ENCODE measurements at places on chromosomes 6 and 20. TPM values are rescaled to one million over a fixed set of nuclear protein-coding genes. Genes with fewer than 3 reads are reported as not detected.

GRCh38 chr6:133740816-133741215 lies 148.1 kb upstream of the TCF21 start:
- H3K27ac ChIP-seq = no peak overlapping the region
- H3K36me3 ChIP-seq = peaks cover 5% of the 10 kb centered on the region
- peaks cover 13% of the 10 kb centered on the region for H3K4me1 ChIP-seq
- no peak for DNase-seq
- no peaks in the 10 kb centered on the region for H3K27me3 ChIP-seq
- no peak overlapping the region for H3K4me3 ChIP-seq

Gene CRIP3
- not detected for total RNA-seq

- H3K27me3 ChIP-seq = peaks cover 51% of the 10 kb centered on the region
- H3K4me1 ChIP-seq = no peaks in the 10 kb centered on the region
- no peaks in the 10 kb centered on the region for H3K36me3 ChIP-seq
- H3K4me3 ChIP-seq = no peak overlapping the region
Observed at GRCh38 chr6:71088166-71088565, 131.3 kb upstream of the B3GAT2 start.

GRCh38 chr6:154458565-154459470 lies 51.7 kb downstream of the CNKSR3 start:
- peaks cover 33% of the 10 kb centered on the region for H3K4me1 ChIP-seq
- no peak for DNase-seq
- H3K4me3 ChIP-seq = no peak overlapping the region
- no peaks in the 10 kb centered on the region for H3K27me3 ChIP-seq
- H3K27ac ChIP-seq = peak overlapping the region; percentile 89

Gene HTR1E
- total RNA-seq = not detected

DNA sequence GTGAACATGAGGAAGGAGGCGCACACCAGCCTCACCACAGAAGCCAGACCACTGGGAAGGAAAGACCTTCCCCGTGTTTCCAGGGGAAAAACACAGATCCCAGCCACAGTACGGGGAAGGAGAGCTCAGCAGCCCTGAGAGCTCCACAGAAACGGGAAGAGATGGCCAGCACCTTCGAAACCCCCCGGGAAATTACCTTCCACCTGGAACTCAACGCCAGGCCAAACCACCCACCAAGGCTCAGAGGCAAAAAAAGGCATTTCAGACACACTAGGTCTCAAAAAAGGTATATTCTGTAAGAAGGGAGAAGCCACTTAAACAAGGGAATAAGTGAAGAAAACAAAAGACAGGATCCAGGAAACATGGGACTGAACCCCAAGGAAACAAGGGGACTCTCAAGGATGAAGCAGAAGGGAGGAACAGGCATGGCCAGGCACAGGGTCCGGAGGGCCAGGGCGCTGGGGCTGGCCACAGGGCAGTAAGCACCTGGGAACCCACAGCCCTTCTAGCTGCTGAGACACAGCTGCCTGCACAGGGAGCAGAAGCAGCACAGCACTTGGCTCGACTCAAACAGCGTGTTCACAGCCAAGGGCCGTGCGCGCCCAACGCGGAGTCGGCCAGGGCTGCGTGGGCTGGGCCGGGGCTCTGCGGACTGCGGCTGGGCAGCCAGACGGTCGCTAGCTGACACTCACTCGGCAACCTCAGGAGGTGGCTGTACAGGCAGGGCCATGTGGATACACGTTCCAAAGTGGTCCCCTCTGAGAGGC lies 44.6 kb downstream of the TAF4 start:
- DNase-seq = no peak
- no peak overlapping the region for H3K27ac ChIP-seq
- H3K27me3 ChIP-seq = no peaks in the 10 kb centered on the region
- H3K4me3 ChIP-seq = no peak overlapping the region
- H3K4me1 ChIP-seq = no peaks in the 10 kb centered on the region

Gene HLA-DRB5
- total RNA-seq = not detected

GRCh38 chr6:130593200-130593599 lies 227.4 kb downstream of the TMEM200A start:
- H3K4me1 ChIP-seq = no peaks in the 10 kb centered on the region
- no peaks in the 10 kb centered on the region for H3K36me3 ChIP-seq
- DNase-seq = no peak
- H3K4me3 ChIP-seq = no peak overlapping the region
- no peak overlapping the region for H3K27ac ChIP-seq
- no peaks in the 10 kb centered on the region for H3K27me3 ChIP-seq

- H3K4me1 ChIP-seq = no peaks in the 10 kb centered on the region
- peaks cover 6% of the 10 kb centered on the region for H3K36me3 ChIP-seq
- DNase-seq = peak; percentile 51
- H3K27me3 ChIP-seq = peaks cover 13% of the 10 kb centered on the region
- no peak overlapping the region for H3K27ac ChIP-seq
Observed at GRCh38 chr20:36214684-36215256, 21.5 kb upstream of the AAR2 start.

GRCh38 chr6:15484140-15484539 lies 178.7 kb downstream of the DTNBP1 start:
- H3K27me3 ChIP-seq = no peaks in the 10 kb centered on the region
- H3K4me3 ChIP-seq = no peak overlapping the region
- peaks cover 28% of the 10 kb centered on the region for H3K4me1 ChIP-seq
- no peak overlapping the region for H3K27ac ChIP-seq
- no peak for DNase-seq
- H3K36me3 ChIP-seq = peaks cover 21% of the 10 kb centered on the region

DNA sequence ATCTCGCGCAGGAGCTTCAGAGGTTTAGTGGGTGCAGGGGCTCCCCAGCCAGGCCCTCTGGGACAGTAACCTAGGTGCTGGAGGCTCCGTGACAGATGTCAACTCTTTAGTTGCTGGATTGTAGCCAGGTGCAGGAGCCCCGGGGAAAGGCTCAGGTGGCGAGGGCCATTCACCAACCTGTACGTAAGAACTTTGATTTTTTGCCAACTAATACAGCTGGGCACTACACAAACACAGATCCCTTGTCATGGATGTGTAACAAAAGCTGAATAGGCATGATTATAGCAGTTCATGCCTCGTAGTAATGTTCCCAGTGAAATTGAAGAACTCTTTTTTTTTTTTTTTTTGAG lies 82.6 kb downstream of the CDC5L start:
- no peak overlapping the region for H3K4me3 ChIP-seq
- no peak overlapping the region for H3K27ac ChIP-seq
- DNase-seq = no peak
- no peaks in the 10 kb centered on the region for H3K27me3 ChIP-seq

DNA sequence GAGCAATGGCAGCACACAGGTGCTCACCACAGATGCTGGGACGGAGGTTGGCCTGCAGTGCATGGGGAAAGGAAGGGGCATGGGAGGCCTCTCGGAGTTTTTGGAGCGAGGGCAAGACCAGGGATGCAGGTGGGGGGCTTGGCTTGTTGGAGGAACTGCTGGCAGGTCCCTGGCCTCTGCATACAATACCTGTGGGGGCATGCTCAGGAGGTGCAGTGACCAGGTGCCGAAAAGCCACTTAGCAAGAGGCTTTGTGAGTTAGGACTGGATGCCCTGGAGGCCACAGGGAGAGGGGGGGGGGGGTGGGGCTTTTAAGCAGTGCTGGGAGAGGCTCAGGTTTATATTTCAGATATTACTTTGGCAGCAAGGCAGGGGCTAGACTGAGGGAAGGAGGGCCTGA lies 142.7 kb downstream of the F13A1 start:
- no peak for DNase-seq
- H3K36me3 ChIP-seq = no peaks in the 10 kb centered on the region
- H3K4me3 ChIP-seq = no peak overlapping the region
- H3K27ac ChIP-seq = no peak overlapping the region
- H3K4me1 ChIP-seq = no peaks in the 10 kb centered on the region
- peaks cover 10% of the 10 kb centered on the region for H3K27me3 ChIP-seq

- peaks cover 6% of the 10 kb centered on the region for H3K4me1 ChIP-seq
- no peaks in the 10 kb centered on the region for H3K27me3 ChIP-seq
- no peak overlapping the region for H3K4me3 ChIP-seq
- no peak overlapping the region for H3K27ac ChIP-seq
- no peaks in the 10 kb centered on the region for H3K36me3 ChIP-seq
- DNase-seq = peak; percentile 34
Observed at GRCh38 chr6:31920811-31921210, 6.7 kb upstream of the C2 start.

Gene DDRGK1
- total RNA-seq = 116 TPM

Gene SDCBP2
- total RNA-seq = 11.8 TPM

Gene VSX1
- total RNA-seq = not detected

DNA sequence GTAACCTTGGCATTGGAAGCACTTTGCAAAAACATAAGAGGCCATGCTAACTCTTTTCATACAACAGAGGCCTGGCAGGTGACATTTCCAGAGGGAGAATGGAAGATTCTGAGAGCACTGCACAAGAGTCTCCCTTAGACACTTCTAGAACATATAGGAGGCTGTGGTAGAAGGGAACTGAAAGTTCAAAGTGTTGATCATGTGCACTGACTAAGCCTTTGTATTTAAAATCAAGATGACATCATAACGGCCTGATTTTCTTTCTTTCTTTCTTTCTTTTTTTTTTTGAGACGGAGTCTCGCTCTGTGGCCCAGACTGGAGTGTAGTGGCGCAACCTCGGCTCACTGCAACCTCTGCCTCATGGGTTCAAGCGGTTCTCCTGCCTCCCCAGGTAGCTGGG lies 26.8 kb upstream of the DNAAF9 start:
- H3K27me3 ChIP-seq = no peaks in the 10 kb centered on the region
- H3K4me1 ChIP-seq = no peaks in the 10 kb centered on the region
- DNase-seq = no peak
- no peak overlapping the region for H3K27ac ChIP-seq
- no peak overlapping the region for H3K4me3 ChIP-seq

- no peaks in the 10 kb centered on the region for H3K4me1 ChIP-seq
- peaks cover 23% of the 10 kb centered on the region for H3K36me3 ChIP-seq
- no peaks in the 10 kb centered on the region for H3K27me3 ChIP-seq
- H3K27ac ChIP-seq = no peak overlapping the region
- H3K4me3 ChIP-seq = no peak overlapping the region
- no peak for DNase-seq
Observed at GRCh38 chr6:160110586-160111123, 11.0 kb upstream of the SLC22A1 start.

DNA sequence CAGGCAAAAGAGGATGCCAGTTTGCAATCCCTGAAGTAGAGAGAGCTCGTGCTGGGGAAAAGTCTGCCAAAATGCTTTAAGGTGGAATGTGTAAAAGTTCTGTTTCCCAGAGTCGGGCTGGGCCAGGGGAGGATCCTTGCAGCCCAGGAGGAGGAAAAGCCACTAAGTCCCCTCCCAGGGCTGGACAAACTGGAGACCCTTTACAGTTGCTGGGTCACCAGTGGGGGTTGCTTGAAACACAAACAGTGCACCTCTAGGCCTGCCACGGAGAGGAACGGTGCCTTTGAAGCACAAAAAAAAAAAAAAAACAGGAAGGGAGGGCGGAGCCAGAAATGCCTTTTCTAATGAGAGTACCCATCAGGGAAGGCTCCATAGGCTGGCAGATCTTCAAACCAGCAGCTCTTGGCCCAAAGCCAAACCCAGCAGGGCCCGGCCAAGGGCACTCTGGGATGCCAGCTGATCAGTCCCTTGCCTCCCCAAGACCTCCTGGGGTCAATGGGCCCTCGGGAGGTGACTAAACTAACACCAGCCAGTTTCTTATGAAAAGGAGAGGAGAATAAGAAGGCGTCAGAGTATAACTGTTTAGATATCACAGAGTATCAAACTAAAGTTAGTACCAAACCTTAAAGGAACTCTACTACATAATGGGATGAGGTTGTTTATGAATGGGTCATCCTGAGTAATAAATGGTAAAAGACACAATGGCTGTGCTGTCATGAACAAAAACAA lies 23.7 kb downstream of the HLA-A start:
- no peaks in the 10 kb centered on the region for H3K27me3 ChIP-seq
- H3K4me3 ChIP-seq = peak overlapping the region; percentile 67
- H3K4me1 ChIP-seq = peaks cover 35% of the 10 kb centered on the region
- peak; percentile 88 for DNase-seq
- H3K36me3 ChIP-seq = no peaks in the 10 kb centered on the region

DNA sequence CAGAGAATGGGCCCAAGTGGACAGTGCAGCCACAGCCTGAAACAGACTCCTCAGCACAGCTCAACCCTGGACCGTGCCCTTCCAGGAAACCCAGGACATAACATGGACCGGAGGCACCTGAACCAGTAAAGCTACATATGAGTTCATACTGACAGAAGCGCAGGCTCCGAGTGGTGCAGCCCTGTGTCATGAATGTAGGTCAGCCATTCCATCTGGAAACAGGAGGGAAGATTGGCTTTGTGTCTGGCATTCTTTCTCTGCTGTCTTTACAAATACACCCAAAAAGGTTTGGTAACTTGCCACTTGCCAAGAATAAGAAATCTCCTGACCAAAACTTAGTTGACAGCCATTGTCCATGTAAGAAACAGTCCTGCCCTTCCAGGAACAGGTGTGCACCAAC lies 366.6 kb downstream of the RNGTT start:
- no peak overlapping the region for H3K27ac ChIP-seq
- DNase-seq = no peak
- H3K36me3 ChIP-seq = no peaks in the 10 kb centered on the region
- H3K27me3 ChIP-seq = peaks cover 8% of the 10 kb centered on the region
- H3K4me1 ChIP-seq = no peaks in the 10 kb centered on the region

Gene OPN5
- not detected for total RNA-seq

- peak; percentile 53 for DNase-seq
- no peak overlapping the region for H3K4me3 ChIP-seq
- H3K27ac ChIP-seq = no peak overlapping the region
- no peaks in the 10 kb centered on the region for H3K27me3 ChIP-seq
Observed at GRCh38 chr6:6434151-6434550, 113.7 kb upstream of the F13A1 start.

Data from MCF 10A (cell line).